ENCODE measurements at places on chromosomes 2 and 18.
A peak's percentile ranks its signal among the peaks of the same experiment; 100 is the strongest.

DNA sequence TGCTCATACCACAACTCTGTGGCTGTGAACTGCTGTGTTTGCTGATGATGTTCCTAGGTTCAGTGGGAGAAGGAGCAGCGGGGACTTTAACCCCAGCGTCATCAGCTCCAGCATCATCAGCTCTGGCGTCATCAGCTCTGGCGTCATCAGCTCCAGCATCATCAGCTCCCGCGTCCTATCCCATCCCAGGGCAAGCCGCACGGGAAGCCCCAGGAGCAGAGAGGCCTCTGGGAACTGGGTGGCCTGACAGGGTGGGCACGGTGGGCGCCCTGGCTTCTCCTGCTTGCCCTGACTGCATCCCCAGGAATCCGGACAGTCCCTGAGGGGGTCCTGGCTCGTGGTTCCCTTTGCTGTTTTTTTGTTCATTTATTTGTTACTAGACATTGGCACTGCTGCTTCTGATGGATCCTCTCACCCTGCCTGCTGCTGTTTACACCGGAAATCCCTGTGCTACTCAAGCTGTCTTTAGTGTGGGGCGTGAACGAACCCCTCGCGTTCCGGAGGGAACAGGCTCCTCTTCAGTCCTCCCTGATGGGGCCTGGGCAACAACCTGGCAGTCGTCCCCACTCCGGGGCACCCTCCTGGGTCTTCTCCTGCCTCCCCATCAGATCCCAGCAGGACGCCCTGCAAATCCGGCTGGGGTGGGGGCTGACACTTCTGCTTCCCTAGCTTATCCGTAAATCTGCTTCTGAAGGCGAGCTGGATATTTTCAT, 67.1 kb upstream of the PXDN start:
- DNase-seq: no peak

DNA sequence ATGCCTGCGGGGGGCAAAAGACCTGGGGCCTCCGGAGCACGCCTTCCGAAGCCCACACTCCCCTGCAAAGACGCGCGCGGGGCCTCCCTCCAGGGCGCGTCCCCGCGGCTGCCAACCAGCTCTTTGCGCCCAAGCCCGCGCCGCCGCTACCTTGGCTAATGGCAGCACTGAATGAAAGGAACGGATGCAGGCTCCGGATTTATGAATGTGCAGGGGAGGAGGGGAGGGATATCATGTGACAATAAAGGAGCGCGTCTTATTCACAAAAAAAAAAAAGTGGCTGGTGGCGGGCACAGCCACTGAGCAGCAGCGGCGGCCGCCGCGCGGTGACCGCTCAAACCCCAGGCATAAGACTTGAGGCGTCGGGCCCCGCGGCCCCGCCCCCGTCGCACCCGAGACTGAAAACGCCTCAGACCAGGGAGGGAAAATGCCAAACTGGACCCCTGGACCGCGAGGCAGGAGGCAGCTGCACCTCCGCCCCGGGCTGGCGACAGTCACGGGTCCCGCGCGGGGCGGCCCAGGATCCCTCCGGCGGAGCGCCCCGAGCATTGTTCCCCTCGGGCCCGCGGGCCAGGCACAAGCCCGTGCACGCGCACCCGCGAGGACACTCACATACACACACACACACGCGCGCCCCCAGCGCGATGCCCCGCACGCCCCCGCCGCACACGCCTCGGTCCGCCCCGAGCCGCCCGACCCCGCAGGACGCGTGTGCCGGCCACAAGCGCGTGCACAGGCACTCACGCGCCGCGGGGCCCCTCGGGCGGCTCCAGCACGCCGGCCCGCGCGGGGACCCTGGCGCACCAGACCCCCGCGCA, 1.6 kb downstream of the SPRED2 start:
- peak; percentile 91 for DNase-seq

GRCh38 chr2:26767129-26767528, 3.0 kb downstream of the SLC35F6 start:
- DNase-seq: no peak

DNA sequence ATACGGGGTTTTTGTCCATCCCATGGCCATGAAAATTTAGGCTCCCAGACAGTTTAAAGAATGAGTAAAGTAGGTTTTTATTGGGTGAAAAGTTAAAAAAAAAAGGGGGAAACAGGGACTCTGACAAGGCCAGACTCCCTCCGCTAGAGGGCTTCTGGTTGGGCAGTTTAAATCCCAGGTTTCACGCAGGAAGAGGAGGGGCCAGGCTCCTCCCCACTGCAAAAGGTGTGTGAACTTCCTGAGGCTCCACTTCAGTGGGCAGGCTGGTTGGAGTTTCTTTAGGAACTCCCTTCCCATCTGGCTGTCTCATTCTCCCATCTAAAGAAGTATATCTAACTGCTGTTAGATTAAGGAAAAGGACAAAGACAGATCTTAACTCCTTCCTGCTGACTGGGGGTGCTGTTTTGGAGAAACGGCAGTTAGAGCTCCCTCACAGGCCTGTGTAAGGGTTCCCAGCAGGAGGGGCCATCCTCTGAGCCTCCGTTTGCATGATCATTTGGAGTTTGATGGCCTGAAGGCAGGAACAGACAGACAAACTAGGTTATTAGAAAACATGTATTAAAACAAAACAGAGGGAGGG, 1160.7 kb downstream of the CNTNAP5 start:
- DNase-seq: no peak

GRCh38 chr2:239142296-239142695, 258.5 kb downstream of the HDAC4 start:
- no peak for DNase-seq

DNA sequence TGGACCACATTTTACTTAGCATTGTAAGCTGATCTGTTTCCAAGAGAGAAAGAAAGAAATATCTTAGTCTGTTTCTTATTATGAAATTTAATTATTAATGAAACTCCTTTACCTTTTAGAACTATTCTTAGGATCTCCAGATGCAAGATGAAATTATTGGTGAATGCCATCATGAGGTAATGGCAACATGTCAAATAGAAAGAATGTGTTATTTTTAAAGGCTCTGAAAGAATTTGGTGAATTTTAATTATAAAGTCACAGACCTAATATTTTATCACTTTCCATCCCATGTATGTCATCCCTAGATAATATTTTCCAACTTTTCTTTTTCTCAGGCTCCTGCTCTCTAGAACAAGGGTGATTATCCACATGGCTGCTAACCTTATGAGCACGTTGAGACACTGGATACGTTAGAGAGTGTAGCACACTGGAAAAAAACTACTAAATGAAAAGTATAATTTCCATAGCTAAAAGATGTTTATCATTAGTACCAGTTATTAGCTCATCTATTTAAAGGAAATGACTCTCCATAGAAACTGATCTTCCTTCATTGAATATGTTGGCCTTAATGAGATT, 95.2 kb upstream of the SCG2 start:
- no peak for DNase-seq

GRCh38 chr18:58633874-58634273, 5.0 kb upstream of the ALPK2 start:
- no peak for DNase-seq

GRCh38 chr2:69741575-69742321, at the start of gene ANXA4:
Gene ANXA4, plus strand, starts transcription at chr2:69742134. Its CDS starts 39,432 bp downstream, at chr2:69781566.
- DNase-seq: no peak

- no peak for DNase-seq
Measured at GRCh38 chr18:70496353-70497294, 207.8 kb downstream of the SOCS6 start.

- no peak for DNase-seq
Measured at GRCh38 chr2:130846686-130847375, 10.1 kb downstream of the ARHGEF4 start.

DNA sequence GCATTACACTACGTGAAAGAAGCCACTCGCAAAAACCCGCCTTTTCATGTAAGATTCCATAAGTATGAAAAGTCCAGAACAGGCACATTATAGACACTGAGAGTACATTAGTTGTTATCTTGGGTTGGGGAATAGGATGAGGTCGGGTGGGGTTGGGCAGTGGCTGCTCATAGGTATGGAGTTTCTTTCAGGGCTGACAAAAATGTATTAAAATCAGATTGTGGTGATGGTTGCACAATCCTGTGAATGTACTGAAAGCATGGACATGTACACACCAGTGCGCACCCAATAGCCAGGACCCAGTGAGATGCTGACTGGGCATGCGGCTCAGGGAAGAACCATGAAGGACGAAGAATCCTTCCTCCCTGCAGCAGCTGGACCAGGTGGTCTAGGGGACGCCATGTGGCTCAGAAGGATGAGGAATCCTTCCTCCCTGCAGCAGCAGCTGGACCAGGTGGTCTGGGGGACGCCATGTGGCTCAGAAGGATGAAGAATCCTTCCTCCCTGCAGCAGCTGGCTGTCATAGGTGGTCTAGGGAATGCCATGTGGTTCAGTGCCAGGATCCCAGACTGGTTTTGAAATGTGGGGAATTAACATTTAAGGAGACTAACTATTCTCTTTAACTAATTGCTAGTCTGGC, 50.1 kb downstream of the MBP start:
- DNase-seq: no peak

DNA sequence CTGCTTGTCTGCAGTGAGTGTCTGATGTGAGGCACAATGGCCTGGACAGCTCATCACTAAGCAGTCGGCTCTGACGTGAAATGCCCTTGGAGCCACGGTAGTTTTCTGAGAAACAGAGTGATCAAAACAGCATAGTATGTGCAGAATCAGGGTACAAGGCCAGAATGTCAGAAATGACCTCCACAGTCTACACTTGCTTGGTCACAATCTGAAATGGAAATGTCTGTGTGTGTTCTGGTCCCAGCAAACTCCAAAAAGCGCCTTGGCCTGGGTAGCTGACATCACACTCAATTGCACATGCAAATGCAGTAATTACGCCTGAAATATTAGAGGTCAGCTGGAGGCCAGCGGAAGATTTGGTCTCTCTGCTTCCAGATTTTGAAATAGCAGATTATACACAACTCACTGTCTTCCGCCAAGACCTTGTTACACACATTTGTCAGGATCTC, 95.4 kb downstream of the CTAGE1 start:
- no peak for DNase-seq

DNA sequence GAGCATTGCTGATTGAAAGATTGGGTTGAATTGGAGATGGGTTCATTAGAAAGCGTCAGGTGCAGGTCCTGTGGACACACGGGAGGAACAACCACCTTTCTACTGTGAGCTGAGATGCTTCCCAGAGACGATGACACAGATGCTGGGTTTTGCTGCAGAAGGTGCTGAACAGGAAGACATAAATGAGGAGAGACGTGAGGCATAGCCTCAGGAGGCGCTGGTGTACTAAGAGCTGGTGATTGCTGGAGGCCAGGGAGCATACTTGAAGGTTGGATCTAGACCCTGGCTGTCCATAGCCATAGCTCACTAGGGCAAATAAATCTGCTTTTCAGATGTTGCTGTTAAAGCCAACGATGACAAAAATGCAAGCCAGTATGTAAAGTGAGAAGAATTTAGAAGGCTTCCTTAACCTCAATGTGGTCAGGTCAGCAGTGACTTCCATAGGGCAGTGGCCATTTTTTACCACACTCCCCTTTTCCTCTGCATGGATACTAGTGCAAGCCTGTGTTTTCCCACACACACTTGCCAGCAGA, 153.7 kb downstream of the SOX11 start:
- no peak for DNase-seq

DNA sequence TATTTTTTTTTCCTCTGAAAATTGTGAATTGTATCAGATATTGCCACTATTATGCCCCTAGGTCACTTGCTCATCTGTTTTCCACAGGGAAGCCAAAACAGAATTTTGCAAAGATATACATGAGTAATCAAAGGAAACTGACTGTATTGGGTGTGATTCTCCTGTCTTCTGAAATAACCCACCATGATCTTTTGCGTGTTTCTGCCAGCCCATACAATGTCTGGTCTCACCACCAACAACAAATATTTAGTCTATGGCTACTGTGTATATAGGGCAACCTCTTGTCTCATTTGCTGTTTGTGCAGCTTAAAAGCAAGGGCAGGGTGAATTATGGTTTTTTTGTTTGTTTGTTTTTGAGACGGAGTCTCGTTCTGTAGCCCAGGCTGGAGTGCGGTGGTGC, 26.5 kb downstream of the EPAS1 start:
- no peak for DNase-seq

GRCh38 chr2:23273786-23274185, 111.2 kb upstream of the KLHL29 start:
- no peak for DNase-seq

- DNase-seq: no peak
Measured at GRCh38 chr2:241270531-241270930, 44.9 kb downstream of the HDLBP start.

DNA sequence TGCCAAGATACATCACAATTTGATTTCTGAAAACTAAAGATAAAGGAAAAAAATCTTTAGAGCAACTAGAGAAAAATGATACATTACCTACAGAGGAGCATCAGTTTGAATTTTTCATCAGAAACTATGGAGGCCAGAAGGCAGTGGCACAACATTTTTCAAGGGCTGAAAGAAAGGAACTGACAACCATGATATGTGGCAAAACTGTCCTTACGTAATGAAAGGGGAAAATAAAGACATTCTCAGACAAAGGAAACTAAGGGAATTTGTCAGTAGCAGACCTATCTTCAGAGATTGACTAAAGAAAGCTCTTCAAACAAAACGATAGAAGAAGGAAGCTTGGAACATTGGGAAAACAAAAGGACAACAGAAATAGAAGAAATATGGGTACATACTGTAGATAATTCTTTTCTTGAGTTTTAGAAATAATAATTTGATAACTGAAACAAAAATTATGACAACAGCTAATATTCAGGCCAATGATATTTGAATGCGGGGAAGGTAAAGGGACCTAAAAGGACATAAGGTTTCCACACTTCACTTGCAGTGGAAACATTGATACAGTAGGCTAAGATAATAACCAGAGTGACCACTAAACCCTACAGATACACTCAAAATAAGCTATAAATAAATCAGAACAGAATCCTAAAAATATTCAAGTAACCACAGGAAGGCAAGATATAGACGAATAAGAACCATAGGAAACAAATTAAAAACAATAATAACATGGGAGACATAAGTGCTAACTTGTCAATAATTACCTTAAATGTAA, 70.0 kb upstream of the NPAS2 start:
- no peak for DNase-seq

- no peak for DNase-seq
Measured at GRCh38 chr2:12265646-12266045, 451.1 kb upstream of the TRIB2 start.

DNA sequence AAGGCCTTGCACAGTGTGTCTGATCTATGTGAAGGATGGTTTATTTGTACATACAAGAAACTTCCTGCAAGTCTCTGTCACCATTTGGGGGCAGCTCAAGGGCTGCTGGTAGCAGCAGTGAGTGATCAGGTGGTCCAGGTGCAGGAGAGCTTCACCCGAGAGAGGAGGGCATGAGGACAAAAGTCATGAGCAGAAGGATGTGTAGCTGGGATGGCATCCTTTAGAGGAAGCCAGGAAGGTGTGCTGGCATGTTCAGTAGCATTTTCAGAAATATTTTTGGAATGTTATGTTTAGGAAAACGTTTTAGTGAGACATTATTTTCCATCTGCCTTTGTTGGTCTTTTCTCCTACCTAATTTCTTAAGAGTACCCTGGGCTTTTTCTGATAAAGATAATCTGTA, 31.9 kb downstream of the VWA3B start:
- DNase-seq: no peak

- DNase-seq: peak; percentile 54
Measured at GRCh38 chr2:1140389-1141003, 189.8 kb downstream of the SNTG2 start.

DNA sequence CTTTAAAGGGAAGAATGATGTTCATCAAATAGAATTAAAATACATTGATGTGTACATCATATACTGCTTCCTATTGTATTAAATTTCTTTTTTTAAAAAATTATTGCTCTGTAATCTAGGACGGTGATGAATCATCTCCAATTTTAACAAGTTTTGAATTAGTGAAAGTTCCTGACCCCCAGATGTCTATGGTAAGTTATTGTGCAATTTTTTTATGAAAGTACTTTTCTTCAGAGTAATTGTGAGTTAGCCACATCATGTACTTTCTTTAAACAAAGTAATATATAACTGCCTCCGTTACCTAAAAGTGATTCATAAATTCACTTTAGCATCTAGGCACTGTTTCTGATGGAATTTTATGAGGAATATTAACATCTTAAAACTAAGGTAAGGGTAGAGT, 38.1 kb downstream of the PIK3C3 start:
- DNase-seq: no peak
